ENCODE measurements at places on chromosomes 4 and X.

DNA sequence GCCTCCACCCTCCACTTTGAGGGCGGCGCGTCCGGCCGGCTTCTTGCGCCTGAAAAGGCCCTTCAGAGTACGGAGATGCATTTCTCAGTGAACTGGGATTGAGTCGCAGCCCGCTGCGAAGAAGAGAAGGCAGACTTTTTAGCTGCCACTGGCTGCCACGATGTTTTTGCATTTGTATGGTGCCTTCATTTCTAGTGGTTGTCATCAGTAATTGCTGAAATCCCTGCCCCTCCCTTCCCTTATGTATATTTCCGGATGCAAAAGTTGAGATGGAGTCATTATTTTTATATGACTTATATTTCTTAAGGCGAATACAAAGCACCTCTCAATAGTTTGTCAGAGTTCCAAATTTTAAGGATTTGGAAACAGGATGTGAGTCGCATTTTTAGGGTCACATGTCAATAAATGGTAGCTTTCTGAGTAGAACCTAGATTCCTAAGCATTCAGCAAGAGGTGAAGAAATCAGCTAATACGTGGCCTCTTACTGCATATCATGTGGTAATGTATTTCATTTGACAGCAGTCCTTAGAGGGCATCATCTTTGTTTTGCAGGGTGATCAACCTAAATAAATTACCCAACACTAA, 658 bp downstream of the ATP6AP2 start:
- peak; percentile 28 for DNase-seq

- DNase-seq: peak; percentile 10
Measured at GRCh38 chr4:99324361-99324760, 3.2 kb upstream of the ADH1B start.

GRCh38 chr4:186137196-186137794, 32.8 kb downstream of the FAM149A start:
- peak; percentile 48 for DNase-seq

DNA sequence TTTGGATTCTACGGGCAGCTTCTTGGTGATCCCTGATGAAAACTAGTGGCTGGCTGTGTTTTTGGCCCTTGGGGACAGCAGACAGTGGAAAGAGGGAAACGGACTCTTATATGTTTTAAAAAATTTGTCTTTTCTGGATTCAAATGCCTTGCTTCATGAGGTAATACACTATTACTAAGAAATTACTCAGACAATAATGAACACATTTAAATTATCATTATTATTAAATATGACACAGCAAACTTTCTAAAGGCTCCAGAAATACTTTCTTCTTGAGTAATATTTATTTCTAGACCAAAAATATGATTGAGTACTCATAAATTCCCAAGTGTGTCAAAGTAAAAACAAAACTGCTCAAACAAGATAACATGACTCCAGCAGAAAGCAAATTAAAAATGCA, 520.7 kb upstream of the AADAT start:
- DNase-seq: peak; percentile 8

DNA sequence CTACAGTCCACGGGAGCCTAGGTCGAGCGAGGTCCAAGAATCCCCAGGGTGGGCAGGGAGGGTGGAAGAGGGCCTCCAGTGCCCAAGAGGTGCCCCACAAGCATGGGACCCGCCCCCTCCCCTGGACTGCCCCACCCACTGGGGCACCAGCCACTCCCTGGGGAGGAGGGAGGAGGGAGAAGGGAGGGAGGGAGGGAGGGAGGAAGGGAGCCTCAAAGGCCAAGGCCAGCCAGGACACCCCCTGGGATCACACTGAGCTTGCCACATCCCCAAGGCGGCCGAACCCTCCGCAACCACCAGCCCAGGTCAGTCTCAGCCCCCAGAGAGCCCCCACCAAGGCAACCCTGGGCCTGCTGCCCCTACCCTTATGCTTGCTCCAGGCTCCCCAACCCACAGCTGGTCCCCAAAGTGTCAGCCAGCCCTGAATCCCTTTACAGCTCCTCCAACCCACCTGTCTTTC, at the start of gene GATA1:
TSS of gene GATA1 (plus strand) at position 250 of the 460 bp plus-strand sequence. CDS start 4,520 bp downstream, outside the sequence.
- no peak for DNase-seq

- no peak for DNase-seq
Measured at GRCh38 chr4:177419434-177419833, 22.8 kb downstream of the AGA start.

DNA sequence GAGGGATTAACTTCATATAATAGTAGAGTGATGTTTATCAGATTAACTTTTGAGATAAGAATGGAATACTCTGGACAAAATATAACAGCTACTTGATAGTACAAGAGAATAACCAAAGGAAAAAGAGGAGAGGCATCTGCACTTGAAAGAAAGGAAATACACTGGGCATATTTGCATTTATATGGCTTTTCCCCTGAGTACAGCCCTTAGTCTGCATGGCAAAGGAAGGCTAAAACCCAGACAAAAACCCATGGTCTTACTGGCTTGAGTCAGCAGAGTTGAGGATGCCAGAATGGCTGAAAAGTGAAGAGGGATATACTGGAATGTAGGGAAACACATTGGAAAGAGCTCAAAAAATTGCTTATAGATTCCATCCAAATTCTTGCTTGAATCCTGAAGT, 101.6 kb downstream of the COL4A5 start:
- DNase-seq: no peak

- no peak for DNase-seq
Measured at GRCh38 chr4:110236324-110236723, 37.9 kb upstream of the ELOVL6 start.

DNA sequence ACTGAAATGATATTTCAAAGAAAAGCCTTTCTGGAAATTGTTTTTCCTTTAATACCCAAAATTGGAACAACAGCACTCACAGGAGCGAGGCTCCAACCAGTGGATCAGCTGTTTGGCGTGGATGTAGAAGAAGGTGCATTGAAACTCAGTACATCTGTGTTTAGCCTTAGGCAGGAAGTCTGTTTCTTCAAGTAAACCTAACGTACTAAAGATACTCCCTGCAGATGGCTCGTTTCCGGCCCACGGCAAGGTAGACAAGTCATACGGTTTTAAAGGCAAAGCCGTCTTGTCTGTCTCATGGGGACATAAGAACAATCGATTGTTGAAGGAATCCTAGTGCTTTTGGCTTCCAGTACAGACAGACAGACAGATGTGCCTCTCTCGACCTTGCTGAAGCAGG, 50.0 kb upstream of the CLCN4 start:
- DNase-seq: no peak

GRCh38 chr4:60313611-60314178, 886.4 kb upstream of the ADGRL3 start:
- no peak for DNase-seq
